Stimulated activated CD4-positive, alpha-beta T cell treated with anti-CD3 and anti-CD28 coated beads, Interleukin-1b, Interleukin-23, amount 100 ng/mL, for 1 hour (primary cell): ENCODE measurements at places on chromosomes 5 and 9.

- no peak for DNase-seq
These were observed 32.8 kb downstream of the NEUROG1 start for GRCh38 chr5:135502836-135503520.

DNA sequence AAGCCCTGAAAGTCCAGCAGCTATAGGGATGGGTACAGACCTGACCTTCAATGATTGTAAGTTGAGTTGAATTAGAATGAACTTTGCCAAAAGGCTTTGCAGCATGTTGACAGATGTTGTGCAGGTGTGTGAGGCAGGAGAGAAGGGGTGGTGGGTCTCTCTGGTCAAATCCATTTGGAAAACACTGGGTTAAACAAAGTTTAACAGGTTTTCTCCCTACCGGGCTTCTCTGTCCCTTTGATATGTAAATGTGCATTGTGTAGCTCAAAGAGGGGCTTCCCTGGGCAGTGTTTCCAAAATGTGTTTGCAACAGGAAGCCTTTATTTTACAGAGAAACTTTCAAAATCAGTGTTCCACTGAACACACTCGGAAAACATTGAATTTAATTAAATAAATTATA, 72.1 kb upstream of the BRINP1 start:
- no peak for DNase-seq

GRCh38 chr9:38205279-38205678, 136.3 kb upstream of the SHB start:
- DNase-seq = no peak

DNA sequence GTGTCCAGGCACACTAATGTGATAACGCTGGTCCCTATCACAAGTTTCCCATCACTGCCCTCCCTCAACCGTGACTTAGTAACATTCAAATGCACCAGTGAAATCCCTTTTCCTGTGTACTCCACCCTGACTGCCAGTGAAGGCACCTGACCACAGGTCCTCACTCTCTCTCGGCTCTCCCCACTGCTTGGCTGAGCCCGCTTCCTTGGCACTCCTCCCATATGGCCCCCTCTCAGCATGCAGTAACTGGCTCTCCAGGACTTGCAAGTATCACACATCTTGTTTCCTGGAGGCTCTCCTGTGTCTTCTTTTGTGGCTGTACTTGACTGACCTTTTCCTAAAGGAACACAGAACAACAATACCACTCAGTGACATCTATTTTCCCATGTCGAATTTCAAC, 292.0 kb upstream of the ZNF608 start:
- no peak for DNase-seq

GRCh38 chr5:169656125-169656901, 19.2 kb downstream of the DOCK2 start:
- no peak for DNase-seq

DNA sequence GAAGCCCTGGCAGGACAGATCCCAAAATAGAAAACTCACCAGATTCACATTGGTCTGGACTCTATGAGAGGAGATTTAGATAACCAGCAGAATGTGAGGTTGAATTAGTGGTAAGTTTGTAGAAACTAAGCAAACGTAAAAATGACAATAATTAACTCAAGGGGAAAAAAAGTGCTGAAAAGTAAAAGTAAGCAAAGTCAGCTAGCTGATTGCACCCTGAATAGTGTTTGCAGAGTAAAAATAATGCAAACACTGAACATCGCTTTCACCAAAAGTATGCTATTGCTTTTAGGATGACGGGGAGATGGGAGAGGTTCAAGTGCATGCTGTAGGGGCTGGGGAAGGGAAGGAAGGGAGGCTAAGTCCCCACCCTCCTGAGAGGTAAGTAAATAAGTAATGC, 92.5 kb upstream of the RARS1 start:
- no peak for DNase-seq

DNA sequence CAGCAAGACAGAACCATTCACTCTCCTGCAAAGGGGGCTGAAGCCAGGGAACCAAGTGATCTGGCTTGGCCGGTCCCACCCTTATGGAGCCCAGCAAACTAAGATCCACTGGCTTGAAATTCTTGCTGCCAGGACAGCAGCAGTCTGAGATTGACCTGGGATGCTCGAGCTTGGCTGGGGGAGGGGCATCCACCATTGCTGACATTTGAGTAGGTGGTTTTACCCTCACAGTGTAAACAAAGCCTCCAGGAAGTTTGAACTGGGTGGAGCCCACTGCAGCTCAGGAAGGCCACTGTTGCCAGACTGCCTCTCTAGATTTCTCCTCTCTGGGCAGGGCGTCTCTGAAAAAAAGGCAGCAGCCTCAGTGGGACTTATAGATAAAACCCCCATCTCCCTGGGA, 60.5 kb downstream of the TNFSF8 start:
- no peak for DNase-seq

DNA sequence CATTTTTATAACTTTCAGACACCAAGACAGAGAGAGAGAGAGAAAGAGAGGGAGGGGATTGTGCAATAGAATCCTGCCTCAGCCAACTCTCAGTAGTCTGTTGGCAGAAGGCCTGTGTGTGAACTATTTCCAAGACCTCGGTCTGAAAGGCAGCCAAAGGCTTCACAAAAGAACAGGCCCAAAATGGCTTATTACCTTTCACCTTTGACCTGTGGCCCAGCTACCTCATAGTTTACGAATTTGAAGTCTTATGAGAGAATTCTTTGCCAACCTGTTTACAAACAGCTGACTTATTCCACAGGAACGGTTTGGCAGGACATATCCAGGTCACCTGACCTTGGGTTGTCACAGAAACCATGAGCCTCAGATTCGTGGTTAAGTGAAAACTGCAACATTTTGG, 48.6 kb downstream of the NR2F1-AS1 start:
- DNase-seq = no peak

GRCh38 chr9:137303893-137304382, 1.9 kb upstream of the NRARP start:
- DNase-seq = no peak

- no peak for DNase-seq
These were observed 8.1 kb downstream of the HNRNPAB start for GRCh38 chr5:178212241-178213002.

DNA sequence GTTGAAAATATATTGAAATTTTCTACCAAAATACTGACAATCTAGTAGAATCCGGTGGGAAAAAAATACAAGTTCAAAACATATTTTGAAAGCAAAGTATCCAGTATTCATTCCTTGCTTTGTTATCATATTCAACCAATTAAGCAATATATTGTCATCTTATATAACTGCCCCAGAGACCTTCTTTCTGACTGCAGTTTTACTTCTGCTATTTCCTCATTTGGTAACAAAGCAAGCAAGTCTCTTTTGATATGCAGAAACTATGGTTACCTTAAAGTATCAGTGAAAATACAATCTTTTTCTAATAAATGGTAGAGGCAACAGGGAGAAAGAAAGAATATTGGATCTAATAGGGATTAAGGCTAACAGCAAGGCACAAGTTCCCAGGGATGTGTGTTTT, 663.7 kb upstream of the MEF2C start:
- no peak for DNase-seq

DNA sequence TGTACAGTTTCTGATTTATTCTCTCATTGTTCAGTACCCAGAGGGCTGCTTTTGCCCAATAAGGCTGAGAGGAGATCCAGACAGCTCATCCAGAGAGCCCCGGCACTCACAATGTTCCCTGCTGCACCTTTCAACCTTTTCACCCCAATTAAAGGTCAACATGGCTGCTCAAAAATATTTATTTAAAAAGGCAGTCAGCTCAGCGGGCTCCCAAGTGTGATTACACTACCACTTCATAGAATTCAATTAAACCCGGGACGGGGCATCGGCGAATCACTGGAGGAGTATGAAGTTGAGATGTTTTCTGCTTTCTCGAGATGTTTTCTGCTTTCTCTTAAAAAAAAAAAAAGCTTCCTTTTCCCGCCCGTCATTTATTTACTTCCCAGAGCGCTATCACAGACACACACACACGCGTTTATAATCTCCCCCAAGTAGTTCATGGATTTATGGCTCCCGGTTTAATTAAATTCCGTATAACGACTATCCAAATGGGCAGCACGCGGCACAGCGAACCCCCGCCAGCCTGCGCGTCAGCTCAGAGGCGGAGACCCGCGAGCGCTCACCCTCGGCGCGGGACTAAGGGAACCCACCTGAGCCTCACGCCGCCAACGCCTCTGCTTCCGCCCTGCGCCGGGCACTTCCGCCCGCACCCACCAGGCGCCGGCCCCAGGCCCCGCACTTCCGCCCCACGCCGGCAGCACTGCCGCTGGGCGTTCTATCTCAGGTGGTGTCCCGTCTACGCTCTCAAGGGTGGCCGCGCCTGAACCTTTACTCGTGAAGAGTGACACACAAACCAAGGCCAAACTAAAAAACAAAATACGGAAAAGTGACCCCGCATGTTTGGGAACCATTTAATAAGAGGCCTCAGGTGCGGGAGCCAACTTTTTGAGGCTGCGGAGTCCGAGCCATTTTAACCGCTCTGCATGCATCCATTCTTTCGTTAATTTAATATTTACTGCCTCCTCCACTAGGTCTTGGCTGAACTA, at the start of gene C5orf63:
TSS of gene C5orf63 (minus strand) at position 642 of the 986 bp plus-strand sequence. CDS start 14,507 bp downstream, outside the sequence.
- peak; percentile 40 for DNase-seq

DNA sequence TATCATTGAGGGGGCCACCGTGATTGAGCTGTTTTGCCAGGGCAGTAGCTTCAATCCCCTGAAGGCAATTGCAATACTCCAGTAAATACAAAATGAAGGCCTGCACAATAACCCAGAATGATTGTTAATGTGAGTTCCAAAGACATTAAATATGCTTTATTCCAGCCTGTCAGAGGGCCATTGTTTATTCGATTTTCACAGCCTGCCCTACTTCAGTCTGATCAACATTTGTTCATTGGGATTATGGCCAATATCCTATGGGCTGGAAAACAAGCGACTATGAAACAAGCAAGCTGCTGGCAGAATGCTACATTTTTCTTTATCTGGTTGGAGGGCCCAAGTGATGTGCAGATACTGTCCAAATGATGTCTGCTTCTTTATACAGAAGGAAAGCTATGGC, 543.1 kb downstream of the TLE1 start:
- no peak for DNase-seq

DNA sequence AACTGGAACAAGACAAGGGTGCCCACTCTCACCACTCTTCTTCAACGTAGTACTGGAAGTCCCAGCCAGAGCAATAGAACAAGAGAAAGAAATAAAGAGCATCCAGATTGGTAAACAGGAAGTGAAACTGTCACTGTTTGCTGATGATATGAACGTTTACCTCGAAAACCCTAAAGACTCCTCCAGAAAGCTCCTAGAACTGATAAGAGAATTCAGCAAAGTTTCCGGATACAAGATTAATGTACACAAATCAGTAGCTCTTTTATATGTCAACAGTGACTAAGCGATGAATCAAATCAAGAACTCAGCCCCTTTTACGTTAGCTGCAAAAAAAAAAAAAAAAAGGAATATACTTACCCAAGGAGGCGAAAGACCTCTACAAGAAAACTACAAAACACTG, 306.6 kb downstream of the PLK2 start:
- DNase-seq = no peak

DNA sequence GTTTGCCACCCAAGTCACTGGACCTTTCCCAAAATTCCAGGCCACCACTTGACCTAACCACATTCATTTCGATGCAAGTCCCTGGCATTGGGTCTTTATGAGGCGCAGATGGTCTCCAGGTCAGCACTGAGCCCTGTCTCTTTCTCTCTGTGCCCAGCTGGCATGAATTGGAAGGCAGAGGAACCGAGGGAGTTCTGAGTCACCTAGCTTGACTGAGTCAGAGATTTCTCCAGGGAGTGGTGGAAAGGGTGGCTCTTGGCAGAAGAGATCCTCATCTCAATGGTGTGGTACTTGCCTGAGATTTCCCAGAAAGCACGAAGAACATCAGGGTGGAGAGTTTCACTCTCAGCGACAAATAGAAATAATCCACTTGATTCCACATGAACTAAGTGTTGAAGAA, 43.8 kb downstream of the WDR36 start:
- no peak for DNase-seq

DNA sequence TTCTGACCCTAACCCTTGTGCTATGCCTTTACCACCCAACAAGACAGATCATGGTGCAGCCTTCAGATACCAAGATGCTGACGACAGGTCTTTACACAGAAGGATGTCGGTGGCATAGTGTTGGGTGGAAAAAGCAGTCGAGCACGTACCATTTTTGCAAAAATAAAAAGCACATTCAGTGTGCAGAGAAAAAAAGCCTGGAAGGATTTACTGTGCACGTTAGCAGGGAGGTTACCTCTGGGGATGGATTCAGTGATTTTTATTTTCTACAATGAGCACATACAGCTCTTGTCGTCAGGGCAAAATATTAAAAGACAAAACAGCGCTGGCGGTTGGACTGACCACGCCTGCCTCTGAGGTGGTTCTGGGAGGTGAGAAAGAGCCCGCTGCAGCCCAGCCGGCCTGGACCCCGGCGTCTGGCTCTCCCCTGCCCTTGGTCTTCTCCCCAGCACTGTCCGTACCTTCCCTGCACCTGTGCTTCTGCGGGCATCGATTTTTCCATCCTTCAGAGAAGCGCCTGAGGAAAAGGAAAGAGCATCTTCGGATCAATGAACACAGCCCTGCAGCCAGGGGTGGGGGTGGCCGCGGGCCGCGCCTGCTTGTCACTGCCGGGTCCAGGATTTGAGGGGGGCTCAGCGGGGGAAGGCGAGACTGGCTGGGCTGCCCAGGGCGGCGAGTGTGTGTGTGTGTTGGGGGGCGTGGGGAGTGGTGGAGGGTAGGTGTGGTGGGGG, 200.0 kb upstream of the IER5L start:
- no peak for DNase-seq

DNA sequence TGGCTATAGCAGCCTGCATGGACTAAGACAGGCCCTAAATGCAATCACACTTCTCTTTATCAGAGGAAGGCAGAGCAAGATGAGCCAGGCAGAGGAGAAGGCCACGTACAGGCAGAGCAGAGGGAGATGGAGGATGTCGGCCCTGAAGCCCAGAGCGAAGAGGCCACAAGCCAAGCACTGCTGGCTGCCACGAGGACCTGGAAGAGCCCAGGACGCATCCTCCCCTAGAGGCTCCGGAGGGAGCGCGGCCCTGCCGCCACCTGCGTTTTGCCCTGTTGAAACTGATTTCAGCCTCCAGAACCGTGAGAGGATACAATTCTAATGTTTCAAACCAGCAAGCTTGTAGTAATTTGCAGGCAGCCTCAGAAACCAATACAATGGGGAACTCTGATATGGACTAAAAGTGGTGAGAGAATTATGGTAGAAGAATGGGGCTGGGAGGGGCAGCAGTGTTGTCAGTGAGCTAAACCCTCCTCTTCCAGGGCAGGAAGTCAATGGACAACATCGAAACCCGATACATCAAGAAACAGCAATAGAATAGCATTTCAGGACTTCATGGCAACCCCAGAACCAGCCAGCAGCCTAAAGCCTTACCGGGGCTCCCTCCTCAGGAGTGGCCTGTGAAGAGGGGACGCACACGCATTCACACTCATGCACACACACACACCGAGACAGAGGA, 32.6 kb downstream of the ADAMTS2 start:
- DNase-seq = no peak
